ENCODE measurements at places on chromosomes 7 and 10.

- no peak for DNase-seq
These were observed 79.2 kb downstream of the RBM20 start for GRCh38 chr10:110723224-110723891.

DNA sequence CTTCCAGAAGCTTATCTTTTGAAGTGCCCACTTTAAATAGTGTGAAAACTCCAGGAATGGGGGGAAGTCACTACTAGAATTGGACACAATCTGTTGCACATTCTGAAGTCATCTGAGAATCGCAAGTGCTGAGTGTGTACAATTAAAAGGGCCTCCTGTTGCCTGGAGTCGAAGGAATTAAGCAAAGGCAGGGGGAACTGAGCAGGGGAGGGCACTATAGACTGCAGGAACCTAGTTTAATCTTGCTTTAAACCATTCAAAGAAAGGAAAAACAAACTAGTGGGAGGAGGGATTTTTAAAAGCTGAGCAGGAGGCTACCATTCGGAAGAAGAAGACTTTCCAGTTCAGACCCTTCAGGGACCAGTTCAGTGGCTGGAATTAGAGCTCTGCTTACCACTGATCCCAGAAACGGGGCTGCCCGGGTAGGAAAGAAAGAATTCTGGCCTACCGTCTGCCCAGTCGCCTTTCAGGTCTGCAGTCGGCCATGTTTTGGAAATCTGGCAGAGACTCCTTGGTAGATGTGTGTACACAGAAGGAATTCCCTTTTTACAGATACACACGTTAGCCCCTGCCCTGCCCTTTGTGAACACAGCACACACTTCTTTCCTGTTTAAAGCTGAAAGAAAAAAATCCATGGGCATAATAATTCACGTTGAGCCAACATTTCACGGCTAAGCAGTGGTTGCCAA is 610.6 kb upstream of the FOXK1 start:
- DNase-seq: no peak

GRCh38 chr7:5266191-5267028 is 16.3 kb upstream of the SLC29A4 start:
- DNase-seq: no peak

- DNase-seq: no peak
These were observed 307.4 kb upstream of the LRGUK start for GRCh38 chr7:133819695-133820094.

- DNase-seq: no peak
These were observed 93.2 kb upstream of the ARHGAP21 start for GRCh38 chr10:24816868-24817396.

DNA sequence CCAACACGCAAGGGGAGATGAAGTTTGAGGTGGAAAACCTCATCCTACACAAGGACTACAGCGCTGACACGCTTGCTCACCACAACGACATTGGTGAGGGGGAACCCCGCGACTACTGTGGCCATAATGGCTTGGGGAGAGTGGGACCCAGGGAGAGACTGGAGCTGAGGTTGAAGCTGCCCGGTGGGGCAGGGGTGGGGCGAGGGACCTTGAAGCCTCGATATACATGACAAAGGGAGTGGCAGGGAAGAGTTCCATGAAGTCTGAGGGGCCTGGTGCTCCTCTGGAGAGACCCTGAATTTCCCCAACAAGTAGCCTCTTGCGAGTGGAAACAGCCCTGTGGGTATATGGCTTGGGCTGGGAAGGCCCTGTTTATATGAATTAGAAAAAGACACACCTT is 3.1 kb downstream of the PLAU start:
- DNase-seq: no peak

- DNase-seq: no peak
These were observed 6.2 kb downstream of the PAXIP1 start for GRCh38 chr7:154996756-154997155.

DNA sequence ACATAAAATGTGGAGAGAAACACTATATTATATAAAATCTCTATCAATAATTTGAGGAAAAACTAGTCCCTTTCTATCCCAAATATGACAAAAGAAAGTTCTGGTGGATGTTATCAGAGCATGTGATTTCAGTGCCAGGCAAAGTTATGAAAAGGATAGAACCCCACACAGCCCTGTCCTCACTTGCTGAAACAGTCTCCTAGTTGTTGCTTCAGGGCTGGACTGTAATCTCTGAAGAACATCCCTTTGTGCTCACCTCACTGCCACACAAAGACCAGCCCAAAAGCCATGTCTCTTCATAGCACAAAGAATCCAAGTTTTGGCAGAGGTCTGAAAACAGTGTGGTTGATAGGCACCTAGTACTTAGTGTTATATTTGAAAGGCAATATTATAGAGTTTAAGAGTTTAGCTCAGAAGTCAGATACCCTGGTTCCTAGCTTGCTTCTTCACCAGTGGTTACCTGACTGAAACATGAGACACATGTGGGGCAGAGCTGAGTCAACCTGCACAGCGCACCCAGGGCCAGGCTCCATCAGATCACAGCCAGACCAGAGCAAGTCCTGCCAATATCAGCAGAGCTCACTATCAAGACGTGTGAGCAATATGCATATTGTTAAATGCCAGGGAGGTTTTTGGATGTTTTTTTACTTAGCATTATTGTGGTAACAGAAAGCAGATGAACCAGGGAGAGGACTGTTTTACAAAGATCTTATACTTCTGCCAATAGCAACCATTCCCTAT is 25.0 kb downstream of the CYP3A7 start:
- DNase-seq: no peak

- DNase-seq: no peak
These were observed 10.3 kb upstream of the PAPOLB start for GRCh38 chr7:4871930-4872675.

DNA sequence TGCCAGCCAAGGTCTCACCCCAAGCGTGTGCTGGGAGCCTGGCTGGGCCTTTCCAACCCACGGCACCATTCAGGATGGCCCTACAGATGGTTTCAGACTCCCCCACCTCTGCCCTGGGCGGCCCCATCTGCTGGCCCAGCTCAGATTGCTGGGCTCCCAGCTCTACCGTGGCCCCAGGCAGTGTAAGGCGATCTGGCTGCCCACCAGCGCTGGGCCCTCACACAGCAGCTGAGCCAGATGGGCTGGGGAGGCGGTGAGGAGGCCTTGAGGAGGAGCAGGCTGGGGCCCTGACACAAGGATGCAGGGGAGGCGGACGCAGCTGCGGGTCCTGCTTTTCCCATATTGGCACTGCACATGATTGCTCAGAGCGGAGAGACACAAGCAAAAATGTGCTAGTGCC is 162.8 kb downstream of the NRF1 start:
- DNase-seq: no peak

DNA sequence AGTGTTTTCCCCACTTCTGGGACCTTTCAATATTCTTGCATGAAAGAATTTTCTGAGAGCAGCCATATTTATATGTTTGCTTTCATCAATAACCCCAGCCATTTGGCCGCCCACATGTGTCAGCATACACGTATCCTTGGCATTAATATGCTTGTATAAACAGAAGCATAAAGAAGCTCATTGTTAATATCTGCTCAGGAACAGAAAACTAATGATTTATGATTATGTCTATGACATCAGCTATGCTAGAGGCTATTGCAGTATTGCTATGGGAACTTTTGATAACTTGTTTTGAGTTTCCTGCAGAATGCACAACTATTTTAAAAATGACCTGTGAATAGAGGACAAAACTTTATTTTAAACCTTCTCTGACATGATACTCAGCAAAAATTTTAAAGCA is 300.9 kb upstream of the MTPN start:
- no peak for DNase-seq

- DNase-seq: no peak
These were observed 26.1 kb downstream of the ST7 start for GRCh38 chr7:116979430-116979829.
